ENCODE measurements at places on chromosomes 13 and 19. TPM values are rescaled to one million over a fixed set of nuclear protein-coding genes. Genes with fewer than 3 reads are reported as not detected.

Gene IGFL3
- total RNA-seq: not detected

Gene SF3A2
- 122 TPM for total RNA-seq

Gene OR10H2
- not detected for total RNA-seq

Gene FBN3
- 2.3 TPM for total RNA-seq

Gene BLOC1S3
- total RNA-seq: 38.2 TPM

Gene OR10H1
- 0.39 TPM for total RNA-seq

Gene ZNF544
- 92.2 TPM for total RNA-seq

Gene CEACAM4
- 1.7 TPM for total RNA-seq

Gene PRR36
- 3.3 TPM for total RNA-seq

Gene CLC
- not detected for total RNA-seq

Gene COL4A2
- total RNA-seq: 89.9 TPM

Gene TNFRSF19
- 6.2 TPM for total RNA-seq

Gene ATP8B3
- total RNA-seq: 38.0 TPM

Data from testis (tissue), 5 donors.